ENCODE measurements at places on chromosomes 5 and 9.

DNA sequence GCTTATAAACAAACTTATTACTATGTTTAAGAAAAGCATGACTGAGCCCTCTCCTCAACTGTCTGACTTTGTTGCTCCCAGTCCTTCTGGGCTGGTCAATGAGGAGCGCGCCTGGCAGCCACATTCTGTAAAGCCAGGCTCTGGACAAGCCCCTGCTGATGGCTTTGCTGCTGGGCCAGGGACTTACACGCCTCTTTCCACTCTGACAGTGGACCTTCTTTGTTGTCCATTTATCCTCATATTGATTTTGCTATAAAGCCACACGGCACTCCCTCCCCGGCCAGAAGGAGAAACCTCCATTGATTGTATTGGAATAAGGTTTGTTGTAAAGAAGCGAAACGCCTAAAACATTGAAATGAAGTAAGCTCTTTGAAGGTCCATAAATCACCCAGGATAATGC lies 50.6 kb downstream of the C5orf15 start:
- peak; percentile 59 for ATAC-seq

DNA sequence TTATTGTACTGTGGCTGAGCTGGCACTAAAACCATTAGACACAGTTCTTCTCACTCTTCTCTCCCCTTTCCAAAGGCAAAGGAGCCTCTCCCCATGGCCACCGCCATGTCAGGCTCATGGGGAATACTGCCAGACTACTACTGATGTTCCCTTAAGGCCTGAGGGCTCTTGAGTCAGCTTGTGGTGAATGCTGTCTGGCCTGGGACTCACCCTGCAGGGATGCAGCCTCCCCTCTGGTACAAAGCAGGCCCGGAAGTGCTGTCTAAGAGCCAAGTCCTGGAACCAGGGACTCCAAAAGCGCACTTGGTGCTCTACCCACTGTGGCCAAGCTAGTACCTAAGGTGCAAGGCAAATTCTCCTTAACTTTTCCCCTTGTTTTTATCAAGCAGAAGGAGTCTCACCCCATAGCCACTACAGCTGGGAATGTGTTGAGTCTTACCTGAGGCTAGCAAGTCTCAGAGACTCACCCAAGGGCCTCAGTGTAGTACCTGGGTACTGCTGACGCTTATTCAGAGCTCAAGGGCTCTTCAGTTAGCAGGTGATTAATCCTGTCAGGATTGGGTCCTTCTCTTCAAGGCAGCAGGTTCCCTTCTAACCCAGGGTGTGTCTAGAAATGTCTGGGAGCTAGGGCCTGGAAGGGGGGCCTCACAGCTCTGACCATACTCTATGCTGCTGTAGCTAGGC lies 33.2 kb upstream of the C5orf46 start:
- no peak for ATAC-seq

DNA sequence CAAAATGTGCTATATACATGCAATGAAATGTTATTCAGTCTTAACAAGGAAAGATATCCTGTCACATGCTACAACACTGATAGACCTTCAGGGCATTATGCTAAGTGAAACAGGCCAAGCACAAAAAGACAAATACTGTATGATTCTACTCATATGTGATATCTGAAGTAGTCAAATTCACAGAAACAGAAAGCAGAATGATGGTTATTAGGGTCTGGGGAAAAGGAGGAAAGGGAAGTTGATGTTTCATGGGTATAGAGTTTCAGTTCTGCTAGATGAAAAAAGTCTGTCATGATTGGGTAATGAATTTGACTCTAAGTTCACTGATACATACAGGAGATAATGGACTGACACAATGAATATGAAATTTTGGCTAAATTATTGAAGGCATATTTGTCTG lies 11.2 kb upstream of the RIC1 start:
- ATAC-seq = no peak

DNA sequence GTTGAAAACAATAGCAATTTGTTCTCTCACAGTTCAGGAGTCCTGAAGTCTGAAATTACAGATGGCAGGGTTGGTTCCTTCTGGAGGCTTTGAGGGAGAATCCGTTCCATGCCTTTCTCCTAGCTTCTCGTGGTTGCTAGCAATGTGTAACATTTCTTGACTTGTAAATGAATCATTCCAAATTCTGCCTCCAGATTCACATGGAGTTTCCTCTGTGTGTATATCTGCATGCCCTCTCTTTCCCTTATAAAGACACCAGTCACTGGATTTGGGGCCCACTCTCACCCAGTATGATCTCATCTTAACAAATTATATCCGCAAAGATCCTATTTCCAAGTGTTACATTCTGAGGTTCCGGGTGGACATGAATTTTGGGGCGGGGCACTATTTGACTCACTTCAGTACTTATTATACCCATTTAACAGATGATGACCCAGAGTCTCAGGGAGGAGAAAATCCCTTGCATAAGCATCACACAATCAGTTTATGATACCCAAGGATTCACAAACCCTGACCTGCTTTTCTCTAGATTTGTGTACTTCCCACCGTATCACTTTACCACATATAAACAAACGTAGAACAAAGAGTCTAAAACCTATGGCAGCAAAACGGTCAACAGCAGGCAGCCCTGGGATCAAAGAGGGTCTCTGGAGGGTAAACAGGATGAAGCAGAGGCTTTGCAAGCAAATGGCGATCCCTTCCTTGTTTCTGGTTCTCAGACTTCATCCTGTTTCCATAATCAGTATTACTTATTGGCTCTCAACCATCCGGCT lies 93.7 kb downstream of the C9orf152 start:
- no peak for ATAC-seq
